ENCODE measurements at places on chromosomes 5 and 9.
A peak's percentile ranks its signal among the peaks of the same experiment; 100 is the strongest.

- no peak for DNase-seq
Observed at GRCh38 chr5:62692946-62693713, 114.5 kb downstream of the LRRC70 start.

- DNase-seq: no peak
Observed at GRCh38 chr9:137388589-137389427, 34.2 kb downstream of the EXD3 start.

DNA sequence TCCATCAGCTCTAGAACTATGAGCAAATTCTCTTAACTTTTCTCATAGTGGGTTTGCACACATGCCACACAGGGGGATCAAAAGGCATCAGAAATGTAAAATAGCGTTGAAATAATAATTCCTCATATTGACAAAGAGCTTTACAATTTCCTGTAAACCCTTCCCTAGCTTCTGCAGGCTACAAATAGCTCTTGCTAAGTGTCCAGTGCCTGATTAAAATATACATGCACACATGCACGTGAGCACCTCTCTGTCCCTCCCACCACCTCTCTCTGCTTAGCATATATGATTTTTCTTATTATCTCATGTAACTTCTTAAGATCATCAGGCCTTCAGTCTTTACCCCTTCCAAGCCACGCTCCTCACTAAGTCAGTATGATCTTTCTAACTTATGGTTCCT lies 13.7 kb upstream of the PPP2R2B start:
- DNase-seq: no peak

GRCh38 chr9:35518981-35519679 lies 29.2 kb downstream of the RUSC2 start:
- DNase-seq: peak; percentile 63

GRCh38 chr5:52043543-52043942 lies 660.3 kb downstream of the ISL1 start:
- DNase-seq: no peak

DNA sequence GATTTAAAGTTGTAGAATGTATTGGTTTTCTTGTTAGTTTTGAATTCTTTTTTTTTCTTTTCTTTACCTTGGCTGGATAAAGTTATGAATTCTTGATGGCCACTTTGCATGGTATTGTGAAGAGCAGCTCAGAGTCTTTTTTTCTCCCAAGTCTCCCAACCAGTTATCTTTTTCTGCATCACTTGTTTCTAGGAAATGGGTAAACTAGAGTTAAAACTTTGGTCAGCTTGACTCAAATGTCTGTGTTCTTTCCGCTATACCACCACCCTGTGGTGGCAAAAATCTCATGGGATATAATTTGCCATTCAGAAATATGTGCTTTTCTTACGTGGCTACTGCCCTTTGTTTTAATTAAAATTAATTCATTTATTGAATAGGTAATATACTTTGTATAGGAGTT lies 113.2 kb downstream of the UNC13B start:
- no peak for DNase-seq

GRCh38 chr5:64759960-64760660 lies 8.4 kb downstream of the SREK1IP1 start:
- DNase-seq: no peak
